ELR (cell line): ENCODE measurements at places on chromosomes 12 and 14.

DNA sequence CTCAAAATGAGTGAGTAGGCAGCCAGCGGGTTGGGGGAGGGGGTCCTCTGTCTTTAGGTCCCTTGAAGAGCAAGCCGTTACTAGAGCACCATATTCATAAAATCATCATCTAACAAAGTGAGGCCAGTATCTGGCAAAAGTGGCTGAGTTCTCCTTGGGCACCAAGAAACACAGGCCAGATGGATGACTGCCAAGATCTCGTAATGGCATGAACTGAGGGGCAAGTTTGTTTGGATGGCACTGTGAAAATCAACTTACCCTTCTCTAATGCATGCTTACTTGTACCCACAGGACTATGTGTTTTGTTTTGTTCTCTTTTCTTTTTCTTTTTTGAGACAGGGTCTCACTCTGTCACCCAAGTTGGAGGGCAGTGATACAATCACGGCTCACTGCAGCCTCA is 41.6 kb downstream of the GNPTAB start:
- DNase-seq = no peak

DNA sequence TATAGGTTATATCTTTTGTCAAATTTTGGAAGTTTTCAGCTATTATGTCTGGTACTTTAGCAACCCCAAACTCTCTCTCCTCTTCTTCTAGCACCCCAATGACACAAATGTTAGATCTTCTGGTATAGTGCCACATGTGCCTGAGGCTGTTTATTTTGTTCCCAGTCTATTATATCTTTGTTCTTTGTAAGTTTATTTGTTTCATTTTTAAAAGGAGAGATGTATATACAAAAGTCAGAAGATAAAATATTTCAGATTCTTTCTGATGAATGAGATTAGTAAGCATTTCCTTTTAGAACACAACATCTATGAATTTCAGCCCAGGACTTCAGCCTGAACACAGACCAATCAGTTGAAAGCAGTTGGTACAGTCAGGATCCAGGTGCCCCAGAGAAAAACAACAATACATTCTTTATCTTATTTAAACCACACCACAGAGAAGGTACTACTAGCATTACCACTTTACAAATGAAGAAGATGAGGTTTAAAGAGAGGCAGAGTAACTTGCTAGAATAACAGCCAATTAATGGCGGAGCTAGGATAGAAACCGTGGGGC is 114.1 kb upstream of the BTG1 start:
- peak; percentile 2 for DNase-seq

DNA sequence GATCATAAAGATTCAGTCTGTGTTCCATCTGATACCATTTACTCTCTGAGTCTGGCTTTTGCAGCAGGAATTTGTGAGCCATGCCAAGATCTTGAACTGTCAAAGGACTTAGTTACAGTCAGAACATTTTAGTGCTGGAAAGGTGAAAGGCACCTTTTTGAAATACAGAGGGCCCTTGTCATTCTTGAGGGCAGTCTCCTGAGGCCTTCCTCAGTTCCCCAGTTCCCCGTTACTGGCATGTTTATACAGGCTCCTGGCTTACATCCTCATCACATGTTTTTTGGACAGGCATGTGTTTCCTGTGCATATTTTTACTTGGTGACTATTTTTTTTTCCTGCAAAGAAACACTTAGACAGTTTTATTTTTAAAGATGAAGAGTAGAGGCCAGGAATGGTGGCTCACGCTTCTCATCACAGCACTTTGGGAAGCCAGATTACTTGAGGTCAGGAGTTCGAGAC is 21.0 kb downstream of the CFAP54 start:
- no peak for DNase-seq

DNA sequence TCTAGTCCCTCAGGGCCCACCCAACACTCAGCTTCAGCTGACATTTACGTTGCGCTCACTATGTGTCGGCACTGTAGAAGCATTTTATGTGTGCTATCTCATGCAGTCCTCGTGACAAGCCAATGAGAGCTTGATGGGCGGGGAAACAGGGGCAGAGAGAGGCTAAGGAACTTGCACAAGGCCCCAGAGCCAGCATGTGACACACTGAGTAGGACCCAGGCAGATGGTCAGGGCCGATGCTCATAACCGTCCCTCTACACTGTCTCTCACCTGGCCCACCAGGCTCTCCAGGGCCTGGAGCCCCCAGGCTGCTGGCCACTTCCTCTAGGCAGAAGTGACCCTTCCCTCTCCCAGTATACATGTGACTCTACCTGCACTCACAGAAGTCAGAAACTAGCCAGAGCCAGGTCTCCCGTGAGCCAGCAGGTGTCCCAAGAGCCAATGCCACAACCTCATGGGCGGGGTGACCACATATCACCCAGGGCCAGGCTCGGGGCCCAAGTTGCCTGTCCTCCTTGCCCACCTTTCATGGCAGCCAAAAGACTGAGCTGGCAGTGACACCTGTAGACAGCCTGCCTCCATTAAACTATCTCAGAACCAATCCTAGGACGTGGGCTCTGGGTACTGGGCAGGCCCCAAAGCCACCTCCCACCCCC is 38.3 kb downstream of the TTC7B start:
- DNase-seq = no peak

GRCh38 chr12:100123316-100124095 is 19.2 kb downstream of the BLTP3B start:
- no peak for DNase-seq

DNA sequence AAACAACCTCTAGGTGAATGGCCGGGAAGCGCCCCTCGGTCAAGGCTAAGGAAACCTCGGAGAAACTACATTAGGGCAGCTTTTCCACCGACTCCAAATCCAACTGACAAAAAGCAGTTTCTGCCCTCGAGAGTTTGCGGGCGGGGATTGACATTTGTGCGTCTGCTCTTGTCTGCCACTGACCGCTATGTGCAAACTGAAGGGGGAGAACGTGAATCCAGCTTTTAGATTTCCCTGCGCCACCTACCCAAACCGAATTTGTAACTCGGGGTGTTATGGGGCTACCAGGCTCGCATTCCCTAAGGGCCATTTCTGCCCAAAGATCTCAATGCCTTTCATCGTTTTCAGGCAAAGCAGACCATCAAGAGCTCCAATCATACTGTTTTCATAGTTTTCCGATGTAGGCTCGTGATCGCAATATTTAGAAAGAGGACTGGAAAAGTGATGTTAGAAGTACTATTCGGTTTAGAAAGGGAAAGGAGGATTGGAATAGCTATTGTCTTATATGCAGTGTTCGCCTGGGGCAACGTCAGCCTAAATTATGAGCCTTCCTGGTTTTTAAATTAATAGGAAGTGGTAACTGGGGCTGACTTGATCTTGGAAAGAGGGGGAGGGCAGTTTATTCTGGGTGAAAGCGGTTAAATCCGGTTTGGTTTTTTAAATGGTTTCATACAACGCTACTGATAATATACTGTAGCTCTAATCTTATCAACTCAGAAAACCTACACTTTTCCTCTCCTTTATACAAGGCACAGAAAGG is 45.4 kb downstream of the BCAT1 start:
- peak; percentile 47 for DNase-seq

DNA sequence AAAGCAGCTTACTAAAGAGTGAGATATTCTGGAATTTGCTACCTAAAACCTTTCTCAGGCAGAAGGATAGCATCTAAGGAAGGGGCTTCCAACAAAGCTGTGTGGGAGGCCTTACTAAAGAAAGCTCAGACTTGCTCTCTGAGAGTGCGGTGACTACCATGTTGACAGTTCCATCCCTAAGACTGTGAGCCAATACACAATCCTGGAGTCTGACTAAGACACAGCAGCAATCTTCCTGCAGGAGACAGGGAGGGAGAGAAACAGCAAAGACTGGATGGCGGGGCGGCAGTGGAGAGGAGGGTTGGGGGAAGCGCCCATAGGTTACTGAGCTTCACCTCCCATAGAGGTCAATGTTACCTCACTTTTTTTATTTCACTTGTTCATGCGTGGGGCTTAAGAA is 70.9 kb downstream of the KITLG start:
- DNase-seq = peak; percentile 42

- no peak for DNase-seq
Measured at GRCh38 chr14:86938320-86938719, 1054.7 kb downstream of the GALC start.

- DNase-seq = no peak
Measured at GRCh38 chr12:56778756-56779155, 15.6 kb downstream of the HSD17B6 start.

- no peak for DNase-seq
Measured at GRCh38 chr12:8453021-8453513, 2.7 kb upstream of the CLEC6A start.

DNA sequence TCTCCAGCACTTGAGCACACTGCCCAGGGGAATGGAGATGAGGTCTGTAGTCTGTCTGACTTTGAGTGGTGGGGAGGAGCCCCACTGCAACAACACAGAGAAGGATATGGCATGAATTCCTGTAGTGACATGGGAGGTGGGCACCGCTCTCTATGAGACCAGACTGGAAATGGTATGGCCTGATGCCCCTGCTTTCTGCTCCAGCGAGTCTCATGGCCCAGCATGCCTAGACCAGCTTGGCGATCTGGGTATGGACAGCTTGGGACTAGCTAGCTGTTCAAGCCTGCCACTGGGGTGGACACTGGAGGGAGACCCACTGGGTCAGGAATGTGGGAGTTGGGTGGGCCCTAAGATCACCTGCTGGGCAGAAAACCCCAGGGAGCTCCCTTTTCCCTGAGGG is 477.8 kb upstream of the SEL1L start:
- DNase-seq = no peak

- DNase-seq = no peak
Measured at GRCh38 chr14:105148604-105149145, 19.9 kb downstream of the JAG2 start.
